Inflammatory macrophage treated with lipopolysaccharide for 1 hour (primary cell): ENCODE measurements at places on chromosomes 6 and 20.

DNA sequence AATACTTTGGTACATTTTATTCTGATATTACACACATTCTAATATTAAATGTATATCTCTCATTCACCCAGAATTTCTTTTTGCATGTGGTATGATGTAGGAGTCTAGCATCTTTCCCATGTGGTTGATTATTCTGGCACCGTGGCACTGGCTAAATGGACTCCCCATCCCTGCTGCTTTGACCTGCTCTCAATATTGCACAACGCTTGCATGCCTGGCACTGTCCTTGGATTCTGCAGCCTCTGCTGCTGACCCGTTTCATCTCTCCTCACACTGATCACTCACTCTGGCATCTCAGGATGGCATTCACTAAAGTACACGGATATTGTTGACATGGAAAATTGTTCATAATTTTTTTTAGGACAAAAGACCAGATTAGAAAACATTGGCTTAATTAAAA, 11.5 kb upstream of the DACT2 start:
- no peak for DNase-seq

GRCh38 chr20:22584522-22584921, at the start of gene FOXA2:
Gene FOXA2 (minus strand): TSS chr20:22584572. CDS start chr20:22584278, 294 bp downstream.
- no peak for DNase-seq

GRCh38 chr6:137792160-137793033, 74.7 kb upstream of the TNFAIP3 start:
- no peak for DNase-seq

GRCh38 chr6:137840252-137840651, 26.8 kb upstream of the TNFAIP3 start:
- DNase-seq = no peak

DNA sequence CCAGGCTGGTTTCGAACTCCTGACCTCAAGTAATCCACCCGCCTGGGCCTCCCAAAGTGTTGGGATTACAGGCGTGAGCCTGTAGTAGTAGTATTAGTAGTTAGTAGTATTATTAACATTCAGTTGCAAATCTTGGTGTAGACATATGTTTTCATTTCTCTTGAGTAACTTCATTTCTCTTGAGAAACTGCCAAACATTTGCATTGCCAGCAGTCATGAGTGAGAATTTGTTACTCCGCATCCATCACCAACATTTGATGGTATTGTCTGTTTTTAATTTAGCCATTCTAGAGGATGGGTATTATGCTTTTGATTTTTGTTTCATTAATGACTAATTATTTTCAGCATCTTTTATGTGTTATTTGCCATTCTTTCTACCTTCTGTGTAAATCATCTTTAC, 1.5 kb upstream of the ERVFRD-1 start:
- no peak for DNase-seq

GRCh38 chr6:87902383-87902782, 145.3 kb upstream of the SPACA1 start:
- peak; percentile 54 for DNase-seq

DNA sequence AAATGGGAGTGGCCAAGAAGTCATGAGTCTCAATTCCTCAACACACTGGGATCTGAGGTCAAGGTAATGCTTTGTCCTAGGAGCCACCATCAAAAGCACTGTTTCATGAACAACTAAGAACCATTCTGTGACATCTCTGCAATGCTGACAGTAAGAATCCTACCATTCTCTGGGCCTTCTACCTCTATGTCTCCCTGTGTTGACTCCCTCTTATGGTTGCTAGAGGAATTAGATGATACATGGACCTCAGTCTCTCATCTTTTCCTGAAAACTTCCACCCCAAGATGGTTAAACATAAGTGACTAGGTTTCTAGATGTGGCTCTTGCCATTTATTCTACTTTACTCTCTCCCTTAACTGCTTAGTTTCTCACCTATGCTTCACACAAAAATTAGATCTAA, 9.1 kb downstream of the MTRF1L start:
- no peak for DNase-seq

GRCh38 chr6:89066940-89067646, 13.5 kb upstream of the PNRC1 start:
- DNase-seq = peak; percentile 82

GRCh38 chr20:3461211-3461771, 9.5 kb upstream of the ATRN start:
- DNase-seq = no peak
